ENCODE measurements at places on chromosomes 4 and X.

DNA sequence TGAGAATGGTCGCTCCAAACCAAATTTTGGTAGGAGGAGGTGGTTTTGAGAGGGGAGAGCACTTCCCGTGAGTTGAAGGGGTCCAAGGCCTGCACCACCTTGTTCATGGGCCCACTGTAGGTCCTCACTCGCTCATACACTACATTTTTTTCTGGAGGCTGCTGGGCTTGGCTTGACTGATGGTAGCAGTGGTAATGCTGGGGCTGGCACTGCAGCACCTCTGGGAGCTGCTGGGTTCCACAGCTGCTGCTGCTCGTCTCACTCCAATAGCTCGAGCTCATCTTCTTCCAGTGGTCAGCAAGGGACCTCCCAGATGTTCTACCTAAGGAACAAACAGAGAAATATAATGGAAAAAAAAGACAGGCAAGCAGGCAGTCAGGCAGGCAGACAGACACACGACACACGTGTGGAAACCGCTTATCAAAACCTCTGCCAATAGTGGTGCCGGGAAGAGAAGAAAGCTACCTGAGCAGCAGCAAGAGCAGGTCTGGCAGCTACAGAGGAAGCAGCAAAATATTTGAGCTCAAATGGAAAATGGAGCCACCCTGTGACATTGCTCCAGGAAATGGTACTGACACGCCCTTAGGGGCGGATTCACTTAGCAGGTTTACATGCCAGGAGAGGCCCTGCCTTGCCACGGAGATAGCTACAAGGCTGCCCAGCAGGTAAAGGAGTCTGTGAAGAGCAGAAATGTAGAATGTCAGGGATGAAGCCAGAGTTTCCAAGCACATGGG is at the start of gene POF1B:
TSS of gene POF1B (minus strand) at position 492 of the 734 bp plus-strand sequence. CDS start at position 281, 211 bp downstream.
- DNase-seq: no peak

GRCh38 chrX:40310447-40310846 is 212.7 kb upstream of the BCOR start:
- no peak for DNase-seq

- DNase-seq: no peak
These were observed 941 bp downstream of the CCKAR start for GRCh38 chr4:26489101-26489985.

GRCh38 chr4:89733946-89734345 is 103.0 kb downstream of the SNCA start:
- DNase-seq: no peak

GRCh38 chrX:3541336-3541735 is 172.1 kb downstream of the PRKX start:
- no peak for DNase-seq

GRCh38 chrX:20498851-20499635 is 232.3 kb upstream of the RPS6KA3 start:
- no peak for DNase-seq

GRCh38 chrX:27591938-27592337 is 1.8 kb downstream of the DCAF8L2 start:
- DNase-seq: no peak

- no peak for DNase-seq
These were observed 472.5 kb downstream of the INPP4B start for GRCh38 chr4:142373610-142374009.

GRCh38 chrX:102138064-102138463 is 4.2 kb downstream of the TCEAL6 start:
- no peak for DNase-seq

DNA sequence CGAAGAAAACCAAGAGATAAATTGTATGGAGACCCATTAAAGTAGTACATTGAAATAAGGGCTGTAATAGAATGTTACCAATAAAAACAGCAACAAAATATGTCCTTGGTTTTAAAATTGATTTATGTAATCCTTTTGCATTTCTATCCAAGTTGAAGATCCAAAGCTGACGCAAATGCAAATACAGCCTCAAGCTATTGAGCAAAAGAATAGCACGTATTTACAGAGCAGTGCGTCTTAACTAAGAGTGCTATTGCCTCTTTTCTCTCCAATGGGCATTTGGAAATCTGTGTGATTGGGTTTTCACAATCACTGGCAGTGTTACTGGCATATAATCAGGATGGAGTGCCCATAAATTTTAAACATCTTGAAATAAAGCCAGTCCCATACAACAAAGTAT is 417.4 kb downstream of the TLL1 start:
- no peak for DNase-seq
